ENCODE measurements at places on chromosomes 11 and 22. TPM values are rescaled to one million over a fixed set of nuclear protein-coding genes. Genes with fewer than 3 reads are reported as not detected.

- H3K4me1 ChIP-seq, result no peaks in the 10 kb centered on the region
- no peak for DNase-seq
- no peak overlapping the region for H3K4me3 ChIP-seq
- peaks cover 55% of the 10 kb centered on the region for H3K36me3 ChIP-seq
- H3K27ac ChIP-seq, result no peak overlapping the region
- no peaks in the 10 kb centered on the region for H3K27me3 ChIP-seq
These were observed 25.5 kb upstream of the APOA1 start for GRCh38 chr11:116862951-116863350.

GRCh38 chr11:116072133-116072532 lies 567.9 kb upstream of the CADM1 start:
- no peaks in the 10 kb centered on the region for H3K36me3 ChIP-seq
- H3K4me1 ChIP-seq, result no peaks in the 10 kb centered on the region

SMIM38 gene
- total RNA-seq, result 3.0 TPM

DNA sequence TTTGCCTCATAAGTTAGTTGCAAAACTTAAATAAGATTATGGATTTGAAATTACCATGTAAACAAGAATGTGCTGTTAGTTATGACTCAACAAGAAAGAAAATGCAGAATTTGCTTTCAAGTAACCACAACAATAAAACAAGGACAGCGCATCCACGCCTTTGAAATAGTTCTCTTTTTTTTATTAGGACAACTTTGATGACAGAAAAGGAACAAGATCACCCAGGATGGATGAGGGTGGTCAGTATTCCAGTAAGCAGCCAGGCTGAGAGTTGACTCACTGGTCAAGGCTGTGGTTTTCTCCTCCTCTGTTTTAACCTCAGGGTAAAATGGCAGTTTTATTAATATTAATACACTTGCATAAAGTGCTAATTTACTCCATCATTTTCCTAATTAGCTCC lies 544.4 kb downstream of the OPCML start:
- H3K27ac ChIP-seq, result no peak overlapping the region
- H3K27me3 ChIP-seq, result no peaks in the 10 kb centered on the region
- no peak for DNase-seq

DNA sequence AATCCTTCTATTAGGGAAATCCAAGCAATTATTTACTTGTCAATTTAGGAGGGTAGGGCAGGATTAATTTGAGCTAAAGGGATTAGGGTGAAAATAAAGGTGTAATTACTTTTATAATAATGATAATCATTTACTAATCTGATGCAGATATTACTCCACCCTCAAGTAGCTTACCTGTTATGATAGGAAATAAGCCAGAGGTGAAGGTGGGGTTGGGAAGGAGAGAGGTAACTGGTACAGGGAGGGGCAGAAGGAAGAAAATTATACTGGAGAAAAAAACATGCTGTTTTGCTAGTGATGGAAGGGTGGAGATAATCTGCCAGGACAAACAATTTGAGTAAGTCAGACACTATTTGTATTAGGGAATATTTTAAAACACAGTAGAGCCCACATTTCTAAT lies 157.7 kb downstream of the BARX2 start:
- no peak overlapping the region for H3K4me3 ChIP-seq
- no peaks in the 10 kb centered on the region for H3K4me1 ChIP-seq
- no peak overlapping the region for H3K27ac ChIP-seq

- no peaks in the 10 kb centered on the region for H3K27me3 ChIP-seq
- DNase-seq, result no peak
- no peak overlapping the region for H3K27ac ChIP-seq
- peaks cover 3% of the 10 kb centered on the region for H3K4me1 ChIP-seq
- H3K36me3 ChIP-seq, result no peaks in the 10 kb centered on the region
- no peak overlapping the region for H3K4me3 ChIP-seq
These were observed 45.1 kb downstream of the KREMEN1 start for GRCh38 chr22:29117799-29118477.

GRCh38 chr11:124876818-124877630 lies 11.8 kb downstream of the ROBO3 start:
- peak overlapping the region; percentile 72 for H3K4me3 ChIP-seq
- peak overlapping the region; percentile 63 for H3K27ac ChIP-seq
- DNase-seq, result no peak
- no peaks in the 10 kb centered on the region for H3K27me3 ChIP-seq
- peaks cover 14% of the 10 kb centered on the region for H3K4me1 ChIP-seq

SERHL2 gene
- not detected for total RNA-seq

GRCh38 chr22:44931077-44931540 lies 78.7 kb downstream of the PHF21B start:
- H3K27ac ChIP-seq, result no peak overlapping the region
- no peaks in the 10 kb centered on the region for H3K36me3 ChIP-seq
- no peak overlapping the region for H3K4me3 ChIP-seq

MIOX gene
- total RNA-seq, result not detected

DBX1 gene
- not detected for total RNA-seq

CSF2RB gene
- 13.0 TPM for total RNA-seq

ROBO3 gene
- 5.5 TPM for total RNA-seq

DNA sequence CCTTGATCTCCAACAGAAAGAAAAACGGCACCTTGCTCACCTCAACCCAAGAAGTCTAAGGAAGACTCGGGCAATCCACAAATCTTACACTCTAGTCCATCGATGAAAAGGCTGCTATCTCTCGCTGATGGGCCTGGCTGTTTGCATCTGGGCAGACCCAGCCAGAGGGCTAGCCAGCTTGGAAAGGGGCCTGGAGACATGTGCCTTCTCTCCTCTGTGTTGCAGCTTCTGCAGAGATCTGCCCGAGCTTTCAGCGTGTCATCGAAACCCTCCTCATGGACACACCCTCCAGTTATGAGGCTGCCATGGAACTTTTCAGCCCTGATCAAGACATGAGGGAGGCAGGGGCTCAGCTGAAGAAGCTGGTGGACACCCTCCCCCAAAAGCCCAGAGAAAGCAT lies 3.2 kb downstream of the SCGB1A1 start:
- H3K27ac ChIP-seq, result no peak overlapping the region
- DNase-seq, result no peak
- H3K4me1 ChIP-seq, result no peaks in the 10 kb centered on the region
- no peaks in the 10 kb centered on the region for H3K27me3 ChIP-seq
- no peak overlapping the region for H3K4me3 ChIP-seq

- H3K4me3 ChIP-seq, result no peak overlapping the region
- H3K27ac ChIP-seq, result no peak overlapping the region
- no peak for DNase-seq
These were observed 17.7 kb downstream of the APLP2 start for GRCh38 chr11:130087294-130087926.

PDE3B gene
- 21.6 TPM for total RNA-seq

DNA sequence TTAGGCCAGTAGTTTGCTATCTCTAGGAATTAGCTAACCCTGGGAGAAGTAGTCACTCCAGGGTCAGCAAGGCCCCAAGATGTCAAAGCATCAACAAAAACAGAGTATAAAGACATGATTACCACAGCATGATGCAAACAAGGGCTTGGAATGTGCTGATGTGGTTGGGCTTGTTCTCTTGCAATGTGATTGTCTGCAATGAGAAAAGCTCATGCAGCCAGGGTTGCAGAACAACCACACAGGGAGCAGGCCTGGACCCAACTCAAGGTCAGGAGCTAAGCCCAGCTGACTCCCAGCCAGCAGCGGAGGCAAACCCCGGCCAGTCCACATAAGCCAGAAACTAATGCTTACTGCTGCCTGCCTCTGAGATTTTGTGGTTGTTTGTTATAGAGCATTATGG lies 132.4 kb upstream of the ZC3H12C start:
- H3K4me3 ChIP-seq, result no peak overlapping the region
- H3K36me3 ChIP-seq, result no peaks in the 10 kb centered on the region
- no peaks in the 10 kb centered on the region for H3K27me3 ChIP-seq
- H3K27ac ChIP-seq, result no peak overlapping the region
- H3K4me1 ChIP-seq, result no peaks in the 10 kb centered on the region

DNA sequence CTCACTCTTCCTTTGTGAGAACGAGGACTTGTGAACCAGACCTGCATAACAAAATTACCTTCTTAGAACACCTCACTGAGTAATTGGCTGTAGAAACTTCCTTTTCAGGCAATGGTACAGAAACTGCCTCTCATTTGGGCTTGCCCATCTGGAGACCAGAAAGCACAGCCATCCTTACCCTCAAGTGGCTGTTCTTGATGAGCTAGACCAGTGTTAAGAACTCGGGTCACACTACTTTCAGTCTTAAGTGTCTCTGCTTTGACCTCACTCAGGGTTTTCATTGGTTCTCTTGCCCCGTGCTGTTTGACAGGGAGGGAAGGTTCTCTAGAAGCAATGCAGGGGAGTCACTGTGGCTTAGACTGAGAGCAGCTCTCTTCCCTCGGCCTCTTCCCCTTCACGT lies 29.3 kb downstream of the NAT10 start:
- no peaks in the 10 kb centered on the region for H3K4me1 ChIP-seq
- H3K27ac ChIP-seq, result no peak overlapping the region
- H3K36me3 ChIP-seq, result peaks cover 63% of the 10 kb centered on the region

GRCh38 chr22:39094717-39095389 lies 2.2 kb upstream of the APOBEC3H start:
- no peak overlapping the region for H3K4me3 ChIP-seq
- H3K27me3 ChIP-seq, result no peaks in the 10 kb centered on the region
- no peak overlapping the region for H3K27ac ChIP-seq
- no peaks in the 10 kb centered on the region for H3K4me1 ChIP-seq
- no peak for DNase-seq
- no peaks in the 10 kb centered on the region for H3K36me3 ChIP-seq

All from thoracic aorta (tissue), 2 donors.